Activated CD4-positive, alpha-beta T cell treated with anti-CD3 and anti-CD28 coated beads, Interleukin-2, amount 10 ng/mL, durations not matched to agents 24 days and 14 days (primary cell): ENCODE measurements at places on chromosomes 3 and 15.
A peak's percentile ranks its signal among the peaks of the same experiment; 100 is the strongest.

DNA sequence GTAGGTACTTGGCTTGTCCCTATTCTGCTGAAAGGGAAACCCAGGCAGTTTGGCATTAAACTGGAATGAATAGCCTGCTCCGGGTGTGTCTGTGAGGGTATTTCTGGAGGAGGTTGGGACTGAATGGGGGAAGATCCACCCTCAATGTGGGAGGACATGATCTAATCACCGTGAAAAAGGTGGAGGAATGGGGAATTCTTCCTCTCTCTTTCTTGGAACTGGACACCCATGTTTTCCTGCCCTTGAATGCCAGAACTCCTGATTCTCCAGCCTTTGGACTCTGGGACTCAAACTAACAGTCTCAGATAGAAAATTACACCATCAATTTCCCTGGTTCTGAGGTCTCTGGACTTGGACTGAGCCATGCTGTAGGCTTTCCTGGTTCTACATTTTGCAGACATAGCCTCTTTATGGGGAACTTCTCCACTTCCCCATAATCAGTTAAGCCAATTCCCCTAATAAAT, 391.7 kb downstream of the EDEM1 start:
- no peaks in the 10 kb centered on the region for H3K27me3 ChIP-seq
- no peaks in the 10 kb centered on the region for H3K36me3 ChIP-seq
- H3K27ac ChIP-seq = no peak overlapping the region
- no peak overlapping the region for H3K4me3 ChIP-seq
- DNase-seq = no peak
- no peaks in the 10 kb centered on the region for H3K4me1 ChIP-seq

DNA sequence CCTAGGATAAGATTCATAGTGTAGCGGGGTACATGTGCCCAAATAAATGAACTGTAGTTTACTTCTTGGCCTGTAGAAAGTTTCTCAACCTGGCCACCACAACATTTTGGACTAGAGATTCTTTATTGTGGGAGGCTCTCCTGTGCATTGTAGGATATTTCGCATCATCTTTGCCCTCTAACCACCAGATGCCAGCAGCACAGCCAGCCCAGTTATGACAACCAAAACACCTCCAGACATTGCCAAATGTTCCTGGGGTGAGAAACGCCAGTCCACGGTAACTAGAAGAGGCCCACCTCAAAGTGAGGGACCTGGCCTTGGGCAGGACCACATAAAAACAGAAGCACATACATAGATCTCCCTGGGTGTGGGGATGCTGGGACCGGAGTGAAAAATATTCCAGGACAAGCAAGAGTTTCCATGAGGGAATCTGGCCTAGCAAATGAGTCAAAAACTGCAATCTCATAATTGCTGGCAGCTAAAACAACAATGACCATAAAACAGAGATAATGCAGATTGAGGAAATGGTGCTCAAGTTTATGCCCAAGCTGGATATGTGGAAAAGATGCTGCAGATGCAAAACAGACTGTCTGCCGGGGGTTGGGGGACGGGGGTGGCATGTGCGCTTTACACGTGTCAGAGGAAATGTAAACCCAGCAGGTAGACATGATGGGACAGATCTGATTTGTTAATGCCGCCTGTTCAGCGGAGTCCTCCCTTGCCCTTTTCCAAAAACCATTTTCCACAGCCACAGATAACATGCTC, 39.7 kb downstream of the ARHGEF3 start:
- H3K36me3 ChIP-seq = peaks cover 62% of the 10 kb centered on the region
- DNase-seq = no peak
- H3K27me3 ChIP-seq = no peaks in the 10 kb centered on the region
- H3K4me3 ChIP-seq = no peak overlapping the region
- H3K27ac ChIP-seq = peak overlapping the region; percentile 34

DNA sequence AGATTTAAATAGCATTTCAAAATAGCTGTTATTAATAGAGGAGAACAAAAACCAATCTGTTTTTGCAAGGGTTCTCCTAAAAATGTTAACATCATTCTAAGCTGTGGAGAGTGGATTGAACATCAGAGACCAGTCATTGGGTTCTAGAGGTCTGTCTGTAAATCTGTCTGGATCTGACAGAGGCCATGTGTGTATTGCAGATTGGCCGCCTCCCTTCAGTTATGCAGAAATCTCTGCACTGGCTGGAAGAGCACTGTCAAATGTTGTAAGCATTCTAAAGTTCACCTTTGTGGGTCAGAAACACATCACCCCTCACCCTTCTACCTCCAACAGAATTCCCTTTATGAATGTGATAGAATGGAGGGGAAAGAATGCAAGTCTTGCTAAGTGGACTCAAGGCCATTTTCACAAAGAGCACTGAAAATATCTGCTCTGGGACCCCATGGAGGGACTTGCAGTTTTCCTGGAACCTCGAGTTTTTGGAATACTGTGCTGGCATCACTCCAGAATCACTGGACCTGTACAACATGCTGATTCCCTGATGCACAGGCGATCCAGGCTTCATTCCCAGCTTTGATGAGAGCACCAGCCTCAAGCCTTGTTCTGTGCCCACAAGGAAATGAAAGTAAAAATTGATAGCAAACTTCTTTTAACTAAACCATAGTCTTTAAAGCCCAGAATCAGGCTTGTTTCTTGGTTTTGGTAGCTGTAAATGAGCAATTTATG, 8.4 kb downstream of the FAM81A start:
- peaks cover 31% of the 10 kb centered on the region for H3K27me3 ChIP-seq
- no peak for DNase-seq
- no peak overlapping the region for H3K27ac ChIP-seq
- H3K36me3 ChIP-seq = no peaks in the 10 kb centered on the region
- H3K4me1 ChIP-seq = peaks cover 11% of the 10 kb centered on the region

- H3K27ac ChIP-seq = no peak overlapping the region
- H3K4me3 ChIP-seq = no peak overlapping the region
- peaks cover 7% of the 10 kb centered on the region for H3K36me3 ChIP-seq
- H3K27me3 ChIP-seq = no peaks in the 10 kb centered on the region
Observed at GRCh38 chr3:45535665-45536064, 58.9 kb upstream of the LIMD1 start.

DNA sequence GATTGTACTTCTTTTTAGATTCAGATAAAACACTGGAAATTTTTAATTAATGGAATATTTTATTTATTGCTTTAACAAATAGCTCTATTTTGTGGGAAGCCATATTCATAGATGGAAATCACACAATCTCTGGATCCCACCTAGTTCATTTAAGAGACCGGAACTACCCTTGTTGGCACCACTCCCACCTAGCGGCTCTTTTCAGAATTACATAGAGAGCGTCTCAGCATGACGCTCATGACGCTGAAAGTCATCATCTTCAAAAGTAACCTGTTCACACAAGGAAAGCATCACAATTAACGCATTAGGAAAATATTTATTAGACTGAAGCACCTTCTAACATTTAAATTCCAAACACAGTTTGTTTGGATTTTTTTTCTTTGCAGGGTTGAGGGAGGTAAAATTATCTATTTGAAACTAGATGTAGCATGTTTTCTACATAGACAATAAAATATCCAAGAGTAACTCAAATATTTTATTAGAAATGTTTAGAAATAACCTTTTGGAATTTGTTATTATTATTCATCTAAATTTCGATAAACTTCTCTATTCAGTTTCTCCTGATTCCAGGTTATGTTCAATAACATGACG, 214.9 kb upstream of the ARRDC4 start:
- no peaks in the 10 kb centered on the region for H3K27me3 ChIP-seq
- no peaks in the 10 kb centered on the region for H3K4me1 ChIP-seq
- no peaks in the 10 kb centered on the region for H3K36me3 ChIP-seq
- H3K27ac ChIP-seq = no peak overlapping the region

DNA sequence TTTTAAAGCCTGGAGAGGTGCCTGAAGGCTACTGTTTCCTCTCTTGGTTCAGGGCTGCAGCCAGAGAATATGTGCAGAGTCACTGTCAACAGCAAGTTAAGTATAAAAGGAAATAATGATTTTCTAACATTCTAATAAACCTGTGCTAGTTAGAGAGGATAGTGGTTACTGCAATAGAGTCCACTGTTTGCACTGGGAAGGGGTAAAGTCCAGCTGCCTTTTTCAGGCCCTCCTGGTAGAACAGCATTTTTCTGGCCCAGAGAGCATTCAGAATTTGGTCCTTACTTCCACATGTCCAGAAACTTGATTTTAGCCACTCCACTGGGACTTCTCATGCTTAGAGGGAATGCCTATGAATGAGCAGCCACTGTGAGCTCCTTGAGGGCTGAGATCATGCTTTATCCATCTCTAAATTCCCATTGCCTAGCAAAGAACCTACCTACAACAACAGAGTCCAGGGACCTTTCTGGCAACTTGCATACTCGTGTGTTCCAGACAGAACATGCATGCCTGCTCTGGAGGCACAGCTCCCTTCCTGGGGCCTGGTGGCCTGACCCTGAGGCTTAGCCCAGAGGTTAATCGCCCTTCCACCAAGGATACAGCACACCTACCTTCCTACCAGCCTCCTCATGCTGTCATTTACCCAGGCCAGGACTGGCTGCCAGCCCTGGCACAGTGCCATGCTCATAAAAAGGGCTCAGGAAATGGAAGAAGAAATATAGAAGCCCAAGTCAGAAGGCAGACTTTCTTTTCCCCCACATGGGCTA, 50.3 kb upstream of the ATP13A3 start:
- no peak overlapping the region for H3K27ac ChIP-seq
- H3K36me3 ChIP-seq = no peaks in the 10 kb centered on the region
- DNase-seq = no peak
- no peaks in the 10 kb centered on the region for H3K27me3 ChIP-seq

- no peak for DNase-seq
- H3K27me3 ChIP-seq = peaks cover 11% of the 10 kb centered on the region
- peak overlapping the region; percentile 86 for H3K27ac ChIP-seq
Observed at GRCh38 chr3:125054062-125054448, 1.7 kb downstream of the HEG1 start.

- H3K4me1 ChIP-seq = no peaks in the 10 kb centered on the region
- H3K36me3 ChIP-seq = no peaks in the 10 kb centered on the region
- no peak for DNase-seq
- H3K4me3 ChIP-seq = no peak overlapping the region
- peaks cover 5% of the 10 kb centered on the region for H3K27me3 ChIP-seq
- H3K27ac ChIP-seq = no peak overlapping the region
Observed at GRCh38 chr3:195038161-195038560, 232.8 kb downstream of the XXYLT1 start.

- H3K27me3 ChIP-seq = no peaks in the 10 kb centered on the region
- H3K4me1 ChIP-seq = no peaks in the 10 kb centered on the region
- no peak overlapping the region for H3K4me3 ChIP-seq
- no peak overlapping the region for H3K27ac ChIP-seq
Observed at GRCh38 chr3:10779293-10779805, 36.7 kb upstream of the SLC6A11 start.

DNA sequence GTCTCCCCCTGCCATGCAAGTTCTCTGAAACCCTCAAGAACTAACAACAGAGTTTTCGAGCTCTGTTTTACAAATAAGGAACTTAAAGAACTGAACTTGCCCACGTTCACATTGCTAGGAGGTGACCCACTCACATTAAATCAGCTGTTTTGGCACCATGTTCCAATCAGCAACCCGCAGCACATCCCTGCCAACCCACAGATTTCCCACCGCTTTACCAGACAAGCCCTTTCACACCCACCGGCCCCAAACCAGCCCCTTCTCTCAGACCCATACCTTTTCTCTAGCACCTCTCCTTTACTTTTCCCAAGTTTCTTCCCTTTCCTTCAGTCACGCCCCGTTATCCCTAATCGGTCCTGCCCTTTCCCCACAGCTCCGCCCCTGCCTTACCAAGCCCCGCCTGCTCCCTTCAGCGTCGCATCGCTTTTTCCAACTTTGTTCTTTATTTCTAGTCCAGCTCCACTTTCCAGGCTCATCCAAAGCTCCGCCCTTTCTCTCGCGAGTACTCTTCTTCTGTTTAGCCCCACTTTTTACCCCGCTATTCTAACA, 804 bp upstream of the BRPF1 start:
- H3K36me3 ChIP-seq = peaks cover 25% of the 10 kb centered on the region
- peaks cover 60% of the 10 kb centered on the region for H3K4me1 ChIP-seq
- no peaks in the 10 kb centered on the region for H3K27me3 ChIP-seq
- peak overlapping the region; percentile 87 for H3K4me3 ChIP-seq

DNA sequence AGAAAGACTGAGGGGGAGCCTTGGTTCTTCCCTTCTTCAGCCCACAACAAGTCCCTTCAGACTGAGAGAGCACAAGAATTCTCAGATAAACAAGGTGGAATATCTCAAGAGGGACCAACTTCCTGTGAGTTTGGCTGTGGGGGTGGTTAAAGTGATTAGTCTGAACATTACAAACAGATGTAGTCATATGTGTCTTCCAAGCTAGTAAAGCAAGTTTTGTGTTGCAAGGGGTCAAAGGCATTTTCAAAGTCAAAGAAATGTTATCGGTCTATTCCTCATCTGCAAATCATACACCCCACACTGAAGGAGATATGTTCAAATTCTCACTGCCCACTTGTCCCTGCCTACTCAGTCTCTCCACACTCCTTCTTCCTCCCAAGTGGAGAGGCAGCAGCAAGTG, 242.5 kb downstream of the FAM43A start:
- DNase-seq = no peak
- no peak overlapping the region for H3K27ac ChIP-seq
- H3K4me3 ChIP-seq = no peak overlapping the region
- no peaks in the 10 kb centered on the region for H3K4me1 ChIP-seq
- H3K36me3 ChIP-seq = no peaks in the 10 kb centered on the region

DNA sequence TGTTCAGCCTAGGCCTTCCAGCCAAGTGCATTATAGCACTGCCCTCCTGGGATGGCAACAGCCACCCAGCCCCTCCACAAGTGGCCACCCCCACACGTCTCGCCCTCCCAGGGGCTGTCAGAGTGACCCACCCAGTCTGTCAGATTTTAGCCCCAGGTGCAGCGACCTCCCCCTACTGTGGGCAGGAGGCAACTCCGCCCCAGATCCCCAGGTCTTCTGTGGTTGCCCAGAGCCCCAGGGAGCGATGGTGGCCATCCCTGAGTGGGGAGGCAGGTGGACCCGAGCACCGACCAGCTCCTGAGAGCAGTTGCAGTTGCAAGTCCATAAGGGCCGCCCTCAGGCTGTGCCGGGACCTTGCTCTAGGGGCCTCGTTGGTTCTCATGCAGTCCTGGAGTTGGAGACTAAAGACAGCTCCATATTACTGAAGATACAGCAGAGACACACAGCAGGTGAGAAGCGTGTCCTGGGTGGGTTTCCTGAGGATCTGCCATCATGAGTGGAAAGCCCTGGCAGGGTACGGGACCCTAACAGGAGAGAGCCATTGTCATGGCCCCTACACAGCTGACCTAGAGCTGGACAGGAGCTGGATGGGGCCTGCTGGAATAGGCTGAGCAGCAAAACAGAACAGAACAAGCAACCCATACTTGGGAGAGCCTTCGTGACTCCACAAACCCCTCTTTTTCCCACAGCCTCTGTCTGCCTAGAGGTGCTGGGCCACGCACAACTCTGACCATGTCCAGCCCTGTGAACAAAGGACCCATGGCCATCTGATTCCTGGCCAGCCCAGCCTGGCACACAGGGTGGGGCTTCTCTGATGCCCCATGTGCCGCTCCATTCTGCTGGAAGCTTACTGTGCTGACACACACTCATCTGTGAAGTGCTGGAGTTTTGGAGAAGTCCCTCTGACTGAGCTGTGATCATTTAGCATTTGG, 110.3 kb upstream of the ALDH1A3 start:
- no peaks in the 10 kb centered on the region for H3K4me1 ChIP-seq
- no peak overlapping the region for H3K4me3 ChIP-seq
- H3K27me3 ChIP-seq = no peaks in the 10 kb centered on the region
